Right renal cortex interstitium (tissue), 3 donors: ENCODE measurements at places on chromosomes 4 and X. TPM values are rescaled to one million over a fixed set of nuclear protein-coding genes. Genes with fewer than 3 reads are reported as not detected.

Gene GUCY1B1
- 77.1 TPM for polyA plus RNA-seq

Gene CXCR3
- polyA plus RNA-seq = 0.19 TPM

Gene LONRF3
- 1.2 TPM for polyA plus RNA-seq

Gene SLC2A9
- 11.3 TPM for polyA plus RNA-seq

- DNase-seq = no peak
Measured at GRCh38 chrX:97527725-97528124, 644.0 kb downstream of the RPA4 start.

DNA sequence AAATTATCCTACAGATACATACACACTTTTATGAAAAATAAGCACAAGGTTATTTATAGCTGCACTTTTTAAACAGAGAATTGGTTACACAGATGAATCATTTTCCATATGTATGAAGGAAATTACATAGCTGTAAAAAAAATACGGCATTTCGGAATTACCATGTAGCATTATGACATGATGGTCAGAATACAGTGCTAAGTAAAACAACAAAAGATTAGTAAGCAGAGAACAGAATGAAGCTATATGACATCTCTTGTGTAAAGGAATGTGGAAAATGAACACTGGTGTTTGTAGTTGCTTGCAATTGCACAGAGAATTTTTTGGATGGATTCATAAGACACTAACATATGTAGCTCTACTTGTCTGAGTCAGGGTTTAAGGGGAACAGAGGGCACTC, 1222.0 kb upstream of the PRKX start:
- DNase-seq = no peak

- no peak for DNase-seq
Measured at GRCh38 chr4:5755161-5755560, 44.2 kb downstream of the EVC start.

DNA sequence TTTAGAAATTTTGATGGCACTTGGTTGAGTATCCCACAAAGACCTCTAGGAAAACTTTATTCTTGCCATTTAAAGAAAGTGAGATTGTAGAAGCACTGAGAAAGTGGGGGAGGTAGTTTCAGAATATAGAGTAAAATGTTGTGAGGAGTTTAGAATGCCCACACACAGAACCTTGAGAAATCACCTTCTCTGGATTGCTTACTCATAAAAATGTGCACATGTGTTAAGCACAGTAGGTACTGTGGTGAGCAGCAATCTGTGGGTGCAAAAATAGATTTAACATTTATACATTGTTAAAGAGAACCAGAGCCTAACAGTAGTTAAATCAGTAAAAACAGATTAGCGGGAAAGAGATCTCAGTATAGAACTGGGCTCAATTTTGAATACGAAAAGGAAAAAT, 201.2 kb upstream of the NWD2 start:
- no peak for DNase-seq

DNA sequence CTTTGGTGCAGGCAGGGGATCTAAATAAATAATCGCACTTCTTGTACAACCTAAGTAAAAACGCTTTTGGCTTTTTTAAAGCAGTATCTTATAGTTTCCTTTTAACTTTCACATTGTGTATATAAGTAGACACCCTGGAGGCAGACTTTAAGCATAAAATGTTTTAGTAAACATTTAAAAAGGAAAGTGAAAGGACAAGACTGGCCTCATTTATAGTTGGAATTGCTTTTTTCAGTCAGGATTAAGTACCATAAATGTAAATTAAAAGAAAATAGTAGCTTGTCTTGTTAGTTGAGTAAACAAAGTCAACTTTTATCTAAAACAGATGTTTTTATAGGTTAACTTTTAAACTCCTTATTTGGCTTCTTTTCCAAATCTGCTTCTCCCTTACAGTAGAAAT, 39.7 kb downstream of the PTPN13 start:
- no peak for DNase-seq

GRCh38 chr4:139311909-139312308, 9.6 kb upstream of the NDUFC1 start:
- DNase-seq = no peak

DNA sequence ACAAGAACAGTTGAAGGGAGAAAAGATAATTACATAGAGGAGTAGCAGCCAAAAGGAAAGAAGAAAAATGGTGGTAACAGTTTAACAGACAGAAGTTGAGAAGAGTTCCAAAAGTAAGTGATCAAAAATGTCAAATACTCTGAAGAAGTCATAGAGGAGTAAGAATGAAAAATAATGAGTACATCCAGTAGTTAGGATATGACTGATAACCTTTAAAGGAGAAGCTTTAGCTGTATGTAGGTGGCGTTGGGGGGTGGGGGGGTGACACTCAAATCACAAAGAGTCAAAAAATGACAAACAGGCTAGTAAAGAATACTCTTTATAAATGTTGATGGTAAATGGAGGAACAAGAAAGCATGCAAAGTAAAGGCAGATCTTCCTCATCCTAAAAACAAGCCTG, 40.6 kb downstream of the RAB33A start:
- DNase-seq = no peak

DNA sequence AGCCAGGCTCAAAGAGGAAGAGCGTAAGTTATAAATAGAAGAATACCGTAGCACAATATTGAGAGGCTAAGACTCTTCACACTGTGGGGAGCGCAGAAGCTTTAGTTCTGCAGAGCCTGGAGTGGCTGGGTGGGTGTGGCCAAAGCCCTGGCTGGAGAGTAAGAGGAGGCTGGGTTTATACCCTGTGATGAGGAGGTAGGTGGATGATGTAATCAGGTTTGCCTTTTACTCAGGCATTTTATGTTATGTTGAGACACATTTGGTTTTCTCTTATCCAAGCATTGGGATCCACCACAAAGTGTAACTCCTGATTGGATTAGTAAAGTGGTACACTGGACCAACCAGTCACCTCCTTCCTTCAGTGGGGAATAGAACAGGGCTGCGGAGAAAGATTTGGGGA, 13.9 kb downstream of the CDS1 start:
- no peak for DNase-seq

- DNase-seq = no peak
Measured at GRCh38 chr4:118114720-118115119, 80.4 kb downstream of the NDST3 start.

DNA sequence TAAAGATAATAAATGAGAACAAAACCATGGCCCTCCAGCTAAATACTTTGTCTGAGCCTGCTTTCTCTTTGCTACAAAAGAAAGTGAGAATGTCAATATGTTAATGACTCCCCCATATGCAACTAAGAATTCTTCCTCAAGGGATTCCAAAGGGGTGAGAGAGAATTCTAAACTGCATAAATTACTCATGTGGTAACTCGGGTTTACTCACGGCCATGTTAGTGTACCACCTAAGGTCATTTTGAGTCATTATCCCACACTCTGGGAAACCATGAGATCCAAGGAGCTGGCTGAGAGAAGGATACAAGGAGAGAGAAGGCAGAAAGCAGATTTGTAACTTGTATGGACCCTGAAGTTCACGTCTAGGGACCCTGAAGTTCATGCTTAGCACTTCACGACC, 190.3 kb downstream of the DHX15 start:
- DNase-seq = no peak

- DNase-seq = no peak
Measured at GRCh38 chr4:99633772-99634171, 23.9 kb downstream of the C4orf54 start.

GRCh38 chr4:11485926-11486325, 57.2 kb upstream of the HS3ST1 start:
- no peak for DNase-seq
